ENCODE measurements at places on chromosomes 11 and 22.
A peak's percentile ranks its signal among the peaks of the same experiment; 100 is the strongest.

DNA sequence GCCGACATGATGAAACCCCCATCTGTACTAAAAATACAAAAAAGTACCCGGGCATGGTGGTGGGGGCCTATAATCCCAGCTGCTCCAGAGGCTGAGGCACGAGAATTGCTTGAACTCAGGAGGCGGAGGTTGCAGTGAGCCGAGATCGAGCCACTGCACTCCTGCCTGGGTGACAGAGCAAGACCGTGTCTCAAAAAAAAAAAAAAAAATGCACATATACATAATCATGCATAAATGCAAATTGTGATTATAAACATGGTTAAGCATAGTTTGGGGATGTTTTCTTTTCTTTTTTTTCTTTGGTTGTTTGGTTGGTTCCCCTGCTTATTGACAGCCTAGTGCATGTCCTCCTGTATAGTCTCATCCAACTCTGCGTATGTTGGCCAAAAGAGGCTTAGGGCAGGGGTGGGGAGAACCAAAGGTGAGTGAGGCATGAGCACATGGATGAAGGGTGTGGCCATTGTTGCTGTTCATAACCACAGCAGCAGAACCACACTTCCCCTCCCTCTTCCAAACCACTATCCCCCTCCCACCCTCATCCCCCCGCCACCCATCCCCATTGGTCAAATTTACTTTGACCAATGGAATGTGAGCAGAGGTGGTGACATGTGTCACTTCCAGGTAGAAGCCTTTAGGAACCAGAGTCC, 6.9 kb upstream of the VPS37C start:
- no peak for DNase-seq

DNA sequence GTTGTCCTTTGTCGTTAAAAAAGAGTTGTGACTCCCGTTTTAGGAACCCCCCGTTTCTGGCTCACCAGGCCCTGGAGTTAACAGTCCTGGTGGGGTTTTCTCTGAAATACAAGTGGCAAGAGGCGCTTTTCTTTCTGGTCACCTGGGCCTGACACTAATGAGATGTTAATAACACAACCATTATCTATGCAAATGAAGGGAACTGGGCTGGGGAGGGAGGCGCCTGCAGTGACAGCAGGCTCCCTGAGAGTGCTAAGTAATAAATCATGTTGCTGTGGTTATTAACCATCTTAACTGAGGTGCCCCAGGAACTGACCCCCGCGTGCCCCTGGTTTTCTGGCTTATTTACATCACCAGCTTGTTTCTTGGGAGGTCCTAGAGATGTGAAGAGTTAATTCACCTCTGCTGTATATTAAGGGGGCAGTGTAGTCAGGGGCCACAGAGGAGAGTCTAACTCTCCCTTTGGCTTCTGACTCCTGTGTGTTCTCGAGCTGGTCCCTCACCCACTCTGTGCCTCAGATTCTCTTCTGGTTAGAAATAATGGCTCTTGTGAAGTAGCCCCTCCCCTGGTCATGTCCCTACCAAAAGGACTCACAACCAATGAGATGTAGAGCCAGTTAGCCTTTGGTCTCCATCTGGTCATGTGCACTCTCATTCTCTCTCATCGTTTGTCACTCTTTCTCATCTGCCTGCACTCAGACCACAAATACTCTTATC, 276.6 kb upstream of the CADM1 start:
- DNase-seq: no peak

GRCh38 chr22:42881298-42881697, 24.2 kb upstream of the ARFGAP3 start:
- DNase-seq: no peak

DNA sequence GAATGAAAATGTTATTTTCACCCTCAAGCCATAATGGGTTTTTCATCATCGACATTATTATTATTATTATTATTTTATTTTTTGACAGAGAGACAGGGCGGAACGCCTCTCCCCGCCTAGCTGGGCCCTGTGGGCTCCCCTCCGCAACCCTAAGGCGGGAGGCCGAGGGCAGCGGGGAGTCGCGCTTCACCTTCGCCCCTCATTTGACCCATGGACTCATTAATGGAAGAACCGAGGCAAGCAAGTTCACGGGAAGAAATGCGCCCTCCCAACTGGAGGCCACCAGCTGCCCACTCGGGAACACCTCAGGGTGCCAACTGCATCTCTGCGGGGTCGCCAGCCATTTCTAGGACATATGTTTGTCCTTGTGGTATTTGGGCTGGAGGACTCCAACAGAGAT, 115.3 kb upstream of the KIRREL3 start:
- DNase-seq: no peak

DNA sequence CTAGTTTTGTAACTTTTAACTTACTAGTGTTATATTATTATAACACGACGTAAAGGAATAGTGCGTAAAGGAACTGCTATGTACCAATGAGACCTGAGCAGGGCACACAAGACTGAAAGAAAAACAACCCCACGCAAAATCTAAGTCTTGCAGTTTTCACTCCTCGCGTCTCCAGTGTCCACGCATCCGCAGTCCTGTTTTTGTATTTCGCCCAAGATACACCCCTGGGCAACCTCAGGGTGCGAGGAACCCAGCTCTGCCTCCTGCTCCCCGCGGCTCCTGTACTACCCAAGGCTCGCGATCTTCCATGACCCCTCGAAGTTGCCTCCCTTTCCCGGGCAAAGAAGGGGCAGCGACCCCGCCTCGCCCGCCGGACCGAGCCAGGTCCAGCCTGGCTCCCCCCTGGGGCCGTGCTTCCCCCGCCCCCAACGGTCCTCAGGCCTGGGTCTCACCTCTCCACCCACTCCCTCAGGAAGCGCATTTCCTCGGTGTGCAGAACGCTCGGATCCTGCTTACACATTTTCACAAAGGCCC, 393 bp downstream of the ST13 start:
- DNase-seq: no peak

DNA sequence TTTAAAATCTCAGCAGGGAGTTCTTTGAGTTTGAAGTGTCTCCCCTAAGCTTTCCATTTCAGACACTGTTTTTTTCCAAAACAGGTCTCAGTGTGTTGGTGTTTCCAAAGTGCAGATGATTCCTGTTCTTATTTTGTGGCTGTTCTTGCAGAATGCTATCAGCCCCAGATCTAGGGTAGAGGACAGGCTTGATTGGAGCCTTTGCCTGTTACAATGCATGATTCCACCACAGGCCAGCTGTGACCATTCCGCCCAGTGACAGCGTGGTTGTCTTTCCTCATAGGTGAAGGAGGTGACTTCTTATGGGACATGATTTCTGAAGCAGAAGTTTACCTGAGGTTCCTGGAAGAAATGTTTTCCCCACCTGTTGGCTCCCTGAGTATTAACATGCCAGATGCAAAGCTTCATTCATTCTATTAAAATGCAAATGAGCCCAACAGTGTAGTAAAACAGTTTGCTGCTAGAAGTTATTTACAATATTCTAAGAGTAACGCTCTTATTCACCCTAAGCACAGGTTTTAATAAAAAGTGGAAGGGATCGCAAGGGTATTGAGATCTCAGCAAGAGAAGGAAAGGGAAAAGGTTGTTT, 36.9 kb upstream of the BIRC3 start:
- no peak for DNase-seq

GRCh38 chr11:97989121-97989520, 1031.6 kb upstream of the CNTN5 start:
- DNase-seq: no peak

- DNase-seq: no peak
These were observed 30.1 kb downstream of the SBF2 start for GRCh38 chr11:10263929-10264328.

GRCh38 chr11:123434262-123434661, 4.2 kb downstream of the GRAMD1B start:
- no peak for DNase-seq

- DNase-seq: peak; percentile 3
These were observed 113.5 kb downstream of the SLC1A2 start for GRCh38 chr11:35305670-35306382.

DNA sequence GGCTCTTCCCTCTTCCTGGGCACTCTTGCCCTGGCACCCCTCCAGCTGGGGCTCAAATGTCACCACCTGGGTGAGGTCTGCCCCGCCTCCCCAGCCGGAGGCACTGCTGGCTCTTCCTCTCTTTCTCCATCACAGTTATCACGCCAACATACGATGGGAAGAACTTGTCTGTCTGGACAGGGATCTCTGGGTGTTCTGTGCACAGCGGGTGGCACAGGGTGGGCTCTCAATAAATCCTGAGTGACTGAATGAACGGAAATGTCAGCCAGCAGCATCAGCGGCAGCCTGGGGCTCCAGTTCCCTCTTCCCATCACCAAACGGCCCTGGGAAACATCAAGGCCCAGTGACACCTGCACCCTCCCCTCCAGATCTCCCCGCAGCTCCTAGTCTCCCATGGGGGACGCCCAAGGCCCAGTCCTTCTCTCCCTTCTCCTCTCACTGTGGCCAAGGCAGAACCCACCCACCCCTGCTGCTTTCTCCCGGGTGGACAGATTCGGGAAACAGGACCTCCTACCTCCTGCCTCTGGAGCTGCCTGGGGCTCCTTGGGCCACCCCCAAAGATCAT, 440 bp upstream of the SLC25A45 start:
- no peak for DNase-seq

DNA sequence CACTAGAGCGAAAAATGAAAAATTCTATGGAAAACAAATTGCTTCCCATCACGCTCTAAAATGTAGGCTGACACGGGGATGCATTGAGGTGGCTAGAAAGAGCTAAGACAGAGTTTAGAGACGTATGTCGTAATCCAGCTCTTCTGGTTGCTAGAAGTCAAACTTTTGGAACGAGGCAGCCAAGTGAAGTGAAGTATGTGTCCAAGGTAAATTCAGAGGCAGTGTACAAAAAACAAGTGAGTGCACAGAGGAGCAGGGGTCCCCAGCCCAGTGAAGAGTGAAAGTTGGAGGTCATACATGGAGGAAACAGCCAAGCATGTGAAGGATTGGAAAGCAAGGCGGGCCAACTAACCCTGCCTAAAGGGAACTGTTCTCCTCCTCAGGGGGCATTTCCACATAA, 528.5 kb downstream of the NTM start:
- no peak for DNase-seq

- no peak for DNase-seq
These were observed 119.6 kb downstream of the NAV2 start for GRCh38 chr11:19832086-19832750.

GRCh38 chr22:25628494-25628893, 64.0 kb downstream of the GRK3 start:
- DNase-seq: no peak

- DNase-seq: no peak
These were observed 36.6 kb downstream of the GAS2 start for GRCh38 chr11:22703040-22703439.

GRCh38 chr11:124898711-124899110, 1.0 kb upstream of the ROBO4 start:
- no peak for DNase-seq

GRCh38 chr11:102926517-102926916, 29.0 kb downstream of the MMP13 start:
- DNase-seq: no peak

GRCh38 chr11:122235615-122236014, 119.6 kb upstream of the BLID start:
- no peak for DNase-seq

DNA sequence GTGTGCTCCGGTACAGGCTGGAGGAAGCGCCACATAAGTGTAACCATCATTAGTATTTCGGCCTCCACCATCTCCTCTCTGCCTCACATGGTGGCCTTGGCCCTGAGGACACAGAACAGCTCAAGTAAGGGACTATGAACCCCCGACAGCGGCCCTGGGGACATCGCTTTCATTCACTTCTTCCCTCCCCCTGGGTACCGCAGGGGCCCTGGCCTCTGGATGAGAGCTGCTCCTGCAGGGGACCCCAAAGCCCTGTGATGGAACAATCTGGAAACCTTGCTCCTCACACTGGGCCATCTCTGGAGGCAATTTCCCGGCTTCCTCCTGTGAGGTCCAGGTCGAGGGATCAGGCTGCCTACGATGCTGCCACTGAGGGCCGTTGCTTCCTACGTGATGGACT, 565.5 kb downstream of the BRD1 start:
- no peak for DNase-seq

DNA sequence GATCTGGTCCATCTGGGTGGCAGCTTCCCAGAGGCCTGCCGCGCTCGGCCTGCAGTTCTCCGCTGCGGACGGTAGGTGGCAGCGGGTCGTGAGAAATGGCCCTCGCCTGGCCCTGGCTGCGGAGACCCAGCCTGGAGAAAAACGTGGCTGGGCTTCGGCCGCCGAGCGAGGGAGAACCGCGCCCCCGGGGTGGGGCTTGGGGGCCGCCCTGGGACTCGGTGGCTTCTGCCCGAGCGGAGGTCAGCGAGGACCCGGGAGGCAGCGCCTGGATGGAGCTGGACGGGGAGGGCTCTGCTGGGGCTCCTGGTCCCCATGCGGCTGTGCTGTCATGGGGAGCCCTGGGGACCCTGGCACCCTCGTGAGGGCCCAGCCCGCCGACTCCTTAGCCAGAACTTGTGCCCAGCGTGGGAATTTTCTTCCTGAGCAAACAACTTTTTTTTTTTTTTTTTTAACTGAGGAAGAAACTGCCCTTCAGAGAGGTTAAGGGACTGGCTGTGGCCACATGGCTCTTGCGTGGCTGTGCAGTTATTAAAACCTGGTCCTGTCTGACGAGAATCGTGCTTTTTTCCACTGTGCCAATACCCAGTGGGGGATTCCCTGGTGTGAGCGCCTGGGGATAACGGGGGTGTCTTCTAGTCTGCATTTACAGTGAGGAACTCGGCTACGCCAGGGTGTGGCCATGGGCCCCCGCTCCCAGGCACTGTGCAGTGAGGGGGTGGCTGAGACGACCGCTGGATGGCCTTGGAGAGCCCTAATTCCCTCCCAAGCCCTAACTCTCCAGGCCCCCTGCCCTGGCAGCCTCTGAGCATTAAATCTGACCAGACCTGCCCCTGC, 535.6 kb downstream of the INSC start:
- peak; percentile 18 for DNase-seq

DNA sequence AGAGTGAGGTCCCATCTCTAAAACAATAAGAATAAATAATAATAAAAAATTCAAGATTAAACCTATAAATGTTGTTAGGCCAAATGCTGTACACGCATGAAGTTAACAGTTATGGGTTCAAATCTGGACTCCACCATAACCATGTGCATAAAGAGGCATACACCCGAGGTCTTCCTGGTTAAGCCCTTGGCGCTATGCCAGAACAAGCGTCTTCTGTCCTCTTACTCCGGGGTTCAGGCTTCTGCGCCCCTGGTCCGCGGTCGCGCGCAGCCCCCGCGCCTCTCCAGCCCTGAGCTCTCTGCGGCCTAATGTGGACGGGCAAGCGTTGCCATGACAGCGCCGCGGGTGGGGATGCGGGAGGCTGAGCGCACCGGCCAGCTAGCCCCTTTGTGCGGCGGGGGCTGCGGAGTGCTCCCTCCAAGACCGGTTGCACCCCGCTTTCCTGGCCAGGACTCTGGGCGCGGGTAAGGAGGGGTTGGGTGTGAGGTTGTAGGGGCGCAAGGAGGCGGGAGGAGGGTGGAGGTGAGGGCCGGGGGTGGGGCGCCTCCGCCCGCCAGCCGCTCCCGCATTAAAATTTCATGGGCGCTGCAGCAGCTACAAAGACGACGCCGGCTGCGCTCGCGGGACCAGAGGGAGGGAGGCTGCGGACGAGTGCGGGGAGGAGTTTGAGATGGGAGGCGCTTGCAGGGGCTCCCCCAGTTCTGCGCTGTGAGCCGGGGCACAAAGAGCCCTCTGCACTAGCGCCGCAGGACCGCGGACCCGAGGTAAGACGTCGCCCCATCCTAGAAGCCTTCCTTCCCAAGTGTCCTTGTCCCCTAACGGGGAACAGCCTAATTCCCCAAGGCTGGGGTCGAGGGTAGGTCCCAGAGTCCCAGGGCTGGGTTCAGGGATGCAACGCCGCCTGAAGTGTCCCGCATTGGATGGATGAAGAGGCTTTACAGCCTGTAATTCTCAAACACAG, at the start of gene MIAT:
Gene MIAT, plus strand, starts transcription at position 698 of the 961 bp plus-strand sequence.
- peak; percentile 54 for DNase-seq
